ENCODE measurements at places on chromosomes 11 and 22.

- DNase-seq: no peak
Observed at GRCh38 chr11:57279116-57279515, 42.1 kb upstream of the APLNR start.

- DNase-seq: no peak
Observed at GRCh38 chr11:10900681-10901415, 43.0 kb upstream of the ZBED5 start.

- DNase-seq: peak; percentile 53
Observed at GRCh38 chr22:33922349-33922681, 2.0 kb upstream of the LARGE1 start.

- no peak for DNase-seq
Observed at GRCh38 chr22:27134315-27134701, 476.9 kb downstream of the MIAT start.

GRCh38 chr11:128627666-128628324, 40.4 kb upstream of the ETS1 start:
- no peak for DNase-seq

DNA sequence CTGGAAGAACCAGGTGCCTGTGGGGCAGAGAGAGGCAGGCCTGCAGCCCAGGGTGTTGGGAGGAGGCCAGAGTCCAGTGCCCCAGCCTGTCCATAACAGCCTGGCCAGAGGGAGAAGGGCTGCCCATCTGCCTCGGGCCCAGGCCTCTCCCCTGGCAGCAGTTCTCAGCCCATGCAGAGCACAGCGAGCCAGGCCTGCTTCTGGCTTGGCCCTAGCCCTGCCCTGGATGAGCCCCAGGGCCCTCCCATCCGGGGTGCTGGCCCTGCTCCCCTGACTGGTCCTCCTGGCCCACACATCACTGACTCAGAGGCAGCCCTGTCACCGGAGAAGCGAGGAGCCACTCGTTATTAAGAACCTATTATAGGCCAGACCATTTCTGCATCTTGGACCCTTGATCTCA, 19.7 kb upstream of the MYRF start:
- DNase-seq: no peak

- DNase-seq: no peak
Observed at GRCh38 chr11:34646431-34646830, 25.5 kb downstream of the EHF start.

- DNase-seq: no peak
Observed at GRCh38 chr11:76266286-76267100, 60.2 kb upstream of the WNT11 start.
